IMR-90 (cell line): ENCODE measurements at places on chromosomes 1 and 21. TPM values are rescaled to one million over a fixed set of nuclear protein-coding genes. Genes with fewer than 3 reads are reported as not detected.

Gene MEX3A
- polyA plus RNA-seq = 9.0 and 11.6 TPM in 2 replicates

Gene HORMAD1
- not detected in 2 replicates for polyA plus RNA-seq

Gene VCAM1
- polyA plus RNA-seq = 5.7 and 10.1 TPM in 2 replicates

Gene TPTE
- not detected in 2 replicates for polyA plus RNA-seq

Gene TAL1
- not detected in 2 replicates for polyA plus RNA-seq

Gene LZIC
- polyA plus RNA-seq = 8.7 and 11.6 TPM in 2 replicates

Gene MPL
- 0.12 TPM in 1 of 2 replicates, not detected in the other for polyA plus RNA-seq

Gene OR2T11
- not detected in 2 replicates for polyA plus RNA-seq

Gene RNU5D-1
- polyA plus RNA-seq = not detected in 2 replicates

Gene PDC
- polyA plus RNA-seq = not detected in 2 replicates
